ENCODE measurements at places on chromosomes 2 and 18. TPM values are rescaled to one million over a fixed set of nuclear protein-coding genes. Genes with fewer than 3 reads are reported as not detected.

- no peak for DNase-seq
Observed at GRCh38 chr18:67549946-67550345, 33.4 kb upstream of the DSEL start.

- DNase-seq: no peak
Observed at GRCh38 chr2:72745679-72746368, 80.0 kb downstream of the EXOC6B start.

DNA sequence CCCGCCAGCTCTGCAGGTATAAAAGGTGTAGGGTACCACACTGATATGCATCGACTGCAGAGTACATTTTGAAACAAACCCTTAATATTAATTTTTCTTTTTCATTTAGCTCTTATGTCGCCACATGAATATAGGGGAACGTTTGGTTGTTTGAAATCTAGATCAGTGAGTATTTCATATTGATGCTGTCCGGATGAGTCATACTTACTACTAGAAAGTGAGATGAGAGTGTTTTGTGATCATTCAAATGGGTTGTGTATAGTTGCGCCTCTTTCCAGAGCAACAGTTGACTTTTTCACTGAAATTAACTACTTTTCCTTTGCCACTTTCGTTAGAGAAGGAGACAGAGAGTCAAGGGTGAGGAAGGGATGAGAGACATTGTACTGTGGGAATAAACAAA, 24.6 kb downstream of the NPAS2 start:
- DNase-seq: no peak

DNA sequence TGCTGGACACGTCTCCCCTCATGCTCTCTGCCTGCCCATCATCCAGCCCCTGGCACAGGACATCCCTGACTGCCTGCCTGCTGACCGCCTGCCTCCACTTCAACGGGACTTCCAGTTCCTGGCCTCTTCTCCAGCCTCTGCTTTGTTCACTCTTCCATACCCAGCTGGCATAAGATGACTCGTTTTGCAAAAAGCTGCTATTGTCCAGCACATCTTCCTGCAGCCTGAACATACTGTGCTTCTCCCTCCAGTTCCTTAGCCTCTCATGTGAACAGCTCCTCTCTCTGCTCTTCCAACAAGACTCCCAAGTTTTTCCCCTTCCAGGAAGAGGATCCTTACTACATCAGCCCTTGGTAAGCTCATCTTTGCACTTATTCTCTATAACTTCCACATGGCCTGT, 62.4 kb upstream of the SKOR2 start:
- no peak for DNase-seq

GRCh38 chr18:48029296-48029986, 99.0 kb upstream of the SMAD2 start:
- no peak for DNase-seq

DNA sequence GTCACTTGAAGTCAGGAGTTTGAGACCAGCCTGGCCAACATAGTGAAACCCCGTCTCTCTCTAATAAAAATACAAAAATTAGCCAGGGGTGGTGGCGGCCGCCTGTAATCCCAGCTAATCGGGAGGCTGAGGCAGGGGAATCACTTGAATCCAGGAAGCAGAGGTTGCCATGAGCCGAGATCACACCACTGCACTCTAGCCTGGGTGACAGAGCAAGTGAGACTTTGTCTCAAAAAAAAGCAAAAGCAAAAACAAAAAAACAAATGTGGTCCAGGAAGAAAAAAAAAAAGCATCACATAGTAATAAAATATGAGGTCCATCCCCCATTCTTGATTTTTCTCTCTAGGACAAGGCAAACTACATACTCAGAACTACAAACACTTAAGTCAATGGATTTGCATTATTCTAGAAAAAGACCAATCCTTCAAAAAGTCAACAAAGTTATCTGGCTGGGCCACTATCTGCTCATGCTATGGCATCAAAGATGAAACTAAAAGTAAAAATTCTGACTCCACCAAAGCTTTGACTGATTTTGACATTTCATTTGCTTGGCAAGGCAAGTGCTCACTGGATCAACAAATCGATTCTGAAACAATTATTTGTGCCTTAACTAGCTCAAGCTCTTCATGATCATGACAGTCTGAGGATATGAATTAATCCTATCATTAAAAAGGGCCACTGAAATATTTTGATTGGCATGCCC, 28.4 kb downstream of the MEX3C start:
- DNase-seq: no peak

DNA sequence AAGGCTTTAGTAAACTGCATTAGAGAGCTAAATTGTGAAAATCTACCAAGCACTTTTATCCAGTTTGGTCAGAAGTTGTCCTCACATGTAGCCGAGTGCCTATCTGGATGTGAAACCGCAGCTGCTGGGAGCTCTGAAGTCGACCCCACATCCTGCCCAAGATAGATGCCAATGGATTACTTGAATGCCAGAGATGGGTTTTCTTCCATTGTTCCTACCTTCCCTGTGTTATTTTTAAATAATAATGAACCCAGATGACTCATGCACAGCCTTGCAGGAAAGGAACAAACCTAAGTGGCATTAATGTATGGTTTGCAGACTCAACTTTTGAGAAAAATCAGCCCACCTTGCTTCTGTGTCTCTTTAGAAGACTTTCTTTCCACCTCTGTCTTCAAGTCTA, 408.5 kb downstream of the FBXO15 start:
- DNase-seq: no peak

GRCh38 chr2:240287496-240288086, 147.1 kb upstream of the OTOS start:
- DNase-seq: no peak

DNA sequence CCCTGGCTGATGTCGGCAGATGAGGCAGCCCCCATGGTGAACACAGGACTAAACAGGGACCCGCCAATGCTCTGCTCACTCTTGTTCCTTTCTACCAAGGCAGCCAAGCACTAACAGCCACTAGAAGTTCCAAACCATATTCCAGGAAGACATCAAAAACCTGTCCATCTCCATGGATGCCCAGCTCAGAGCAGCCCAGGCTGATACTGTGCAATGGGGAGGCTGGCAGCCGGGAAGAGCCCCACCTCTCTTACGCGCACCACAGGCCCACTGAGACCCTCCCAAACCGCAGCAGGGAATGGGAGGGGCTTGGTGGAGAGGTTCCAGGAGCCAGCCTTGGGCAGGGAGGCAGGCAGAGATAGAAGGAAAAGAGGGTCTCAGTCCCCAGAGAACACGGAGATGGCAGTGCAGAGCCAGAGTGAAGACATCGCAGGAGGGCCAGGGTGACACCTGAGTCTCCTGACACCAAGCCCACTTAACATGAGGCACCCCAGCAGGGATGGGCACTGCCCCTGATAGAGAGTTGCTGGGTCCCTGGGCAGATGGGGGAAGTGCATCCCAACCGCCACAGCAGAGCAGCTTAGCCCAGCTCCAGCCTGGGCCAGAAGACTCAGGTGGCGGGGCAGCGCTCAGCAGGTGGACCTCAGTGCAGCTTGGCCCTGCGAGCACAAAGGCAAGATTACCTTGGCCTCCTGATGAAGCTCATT, 3.4 kb downstream of the HS6ST1 start:
- peak; percentile 48 for DNase-seq

- DNase-seq: no peak
Observed at GRCh38 chr2:100742277-100743254, 77.4 kb upstream of the NPAS2 start.

DNA sequence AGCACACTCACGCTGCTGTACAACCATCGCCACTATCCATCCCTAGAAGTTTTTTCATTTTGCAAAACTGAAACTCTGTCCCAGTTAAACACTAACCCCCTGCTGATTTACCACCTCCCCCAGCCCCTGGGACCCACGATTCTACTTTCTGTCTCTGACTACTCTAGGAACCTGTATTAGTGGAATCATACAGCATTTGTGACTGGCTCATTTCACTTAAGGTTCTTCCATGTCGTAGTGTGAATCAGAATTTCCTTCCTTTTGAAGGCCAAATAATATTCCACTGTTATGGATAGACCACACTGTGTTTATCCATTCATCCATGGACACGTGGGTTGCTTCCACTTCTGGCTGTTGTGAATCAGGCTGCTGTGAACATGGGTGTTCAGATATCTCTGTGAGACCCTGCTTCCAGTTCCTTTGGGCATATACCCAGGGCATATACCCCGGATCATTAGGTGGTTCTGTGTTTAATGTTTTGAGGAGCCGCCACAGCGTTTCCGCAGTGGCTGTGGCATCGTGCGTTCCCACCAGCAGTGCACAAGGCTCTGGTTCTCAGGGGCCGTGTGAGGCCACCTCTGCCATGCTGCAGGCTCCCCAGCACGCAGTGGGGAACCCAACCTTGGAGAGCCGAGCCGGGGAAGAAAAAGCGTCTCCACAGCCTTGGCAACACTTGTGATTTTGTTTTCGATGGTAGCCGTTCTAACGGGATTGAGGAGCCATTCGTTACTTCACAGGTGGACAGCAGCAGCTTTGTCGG, 10.1 kb downstream of the RAMP1 start:
- peak; percentile 24 for DNase-seq

- DNase-seq: no peak
Observed at GRCh38 chr2:118425191-118425590, 336.9 kb downstream of the INSIG2 start.

- no peak for DNase-seq
Observed at GRCh38 chr2:13650586-13651180, 933.9 kb downstream of the TRIB2 start.

- no peak for DNase-seq
Observed at GRCh38 chr2:108806371-108807113, 20.0 kb downstream of the CCDC138 start.

GRCh38 chr2:196516564-196516963, 123.0 kb upstream of the CCDC150 start:
- no peak for DNase-seq

GRCh38 chr2:23651187-23652080, 266.5 kb downstream of the KLHL29 start:
- DNase-seq: no peak

GRCh38 chr18:78751664-78752063, 228.0 kb upstream of the SALL3 start:
- DNase-seq: peak; percentile 31

GRCh38 chr2:85189606-85190270, 56.5 kb downstream of the TCF7L1 start:
- DNase-seq: no peak

- no peak for DNase-seq
Observed at GRCh38 chr2:48227617-48228344, 302.2 kb upstream of the STON1 start.

PLCD4 gene
- 2.6 TPM for total RNA-seq

ABCG5 gene
- not detected for total RNA-seq

TEX261 gene
- total RNA-seq: 40.0 TPM

CCDC74B gene
- 16.1 TPM for total RNA-seq

G6PC2 gene
- total RNA-seq: not detected

PRSS56 gene
- not detected for total RNA-seq

EFR3B gene
- total RNA-seq: 0.16 TPM

CCDC148 gene
- 9.8 TPM for total RNA-seq

MAP3K19 gene
- not detected for total RNA-seq

EN1 gene
- 0.29 TPM for total RNA-seq

ANKRD62 gene
- total RNA-seq: not detected
